Fibroblast of upper back skin (primary cell): ENCODE measurements at places on chromosomes 2 and 18.

DNA sequence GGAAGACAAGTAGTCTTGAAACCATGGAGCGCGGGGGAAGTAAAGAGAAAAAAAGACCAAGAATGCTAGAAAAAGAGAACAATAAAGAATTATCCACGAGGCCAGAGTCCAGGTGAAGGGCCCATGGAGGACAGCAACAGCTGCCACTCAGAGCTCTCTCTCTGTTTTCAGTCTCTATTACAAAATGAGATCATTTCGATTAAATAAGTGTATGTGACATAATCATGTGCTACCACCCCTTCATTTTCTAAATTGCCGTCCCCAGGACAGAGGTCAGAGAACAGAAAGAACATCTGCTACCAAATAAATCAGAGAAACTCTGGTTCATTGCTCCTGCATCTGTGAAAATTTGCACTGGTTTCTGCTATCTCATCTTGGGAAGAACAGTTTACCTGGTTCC lies 838.7 kb downstream of the RNF144A start:
- no peak for DNase-seq

- no peak for DNase-seq
These were observed 7.5 kb upstream of the KCNG2 start for GRCh38 chr18:79789901-79790890.

GRCh38 chr18:2207294-2207693 lies 364.0 kb downstream of the METTL4 start:
- DNase-seq = no peak

DNA sequence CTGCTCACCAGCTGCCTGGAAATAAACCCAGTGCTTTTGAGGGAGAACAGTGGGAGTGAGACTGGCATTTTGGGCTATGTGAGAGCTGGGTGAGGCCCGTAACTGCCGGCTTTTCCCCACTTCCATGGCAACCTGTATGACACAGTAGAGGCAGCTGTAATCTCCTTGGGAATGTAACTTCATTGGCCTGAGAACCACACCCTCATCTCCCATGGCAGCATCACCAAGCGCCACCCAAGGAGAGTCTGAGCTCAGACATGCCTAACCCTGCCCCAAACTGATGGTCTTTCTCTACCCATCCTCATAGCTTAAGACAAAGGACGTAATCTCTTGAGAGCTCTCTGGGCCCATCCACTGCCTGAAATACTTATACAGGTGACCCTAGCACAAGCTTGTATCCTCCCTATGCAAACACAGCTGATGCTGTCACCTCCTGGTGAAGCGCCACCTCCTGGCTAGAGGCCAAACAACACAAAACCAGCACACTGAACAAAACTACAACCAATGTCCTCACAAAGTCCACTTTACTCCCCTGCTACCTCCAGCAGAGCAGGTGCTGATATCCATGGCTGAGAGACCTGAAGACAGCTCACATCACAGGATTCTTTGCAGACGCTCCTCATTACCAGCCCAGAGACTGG lies 763.4 kb upstream of the NRXN1 start:
- no peak for DNase-seq

- peak; percentile 25 for DNase-seq
These were observed 18.5 kb upstream of the SERPINB12 start for GRCh38 chr18:63523660-63524059.

GRCh38 chr2:121868652-121869051 lies 113.2 kb downstream of the TSN start:
- DNase-seq = no peak

DNA sequence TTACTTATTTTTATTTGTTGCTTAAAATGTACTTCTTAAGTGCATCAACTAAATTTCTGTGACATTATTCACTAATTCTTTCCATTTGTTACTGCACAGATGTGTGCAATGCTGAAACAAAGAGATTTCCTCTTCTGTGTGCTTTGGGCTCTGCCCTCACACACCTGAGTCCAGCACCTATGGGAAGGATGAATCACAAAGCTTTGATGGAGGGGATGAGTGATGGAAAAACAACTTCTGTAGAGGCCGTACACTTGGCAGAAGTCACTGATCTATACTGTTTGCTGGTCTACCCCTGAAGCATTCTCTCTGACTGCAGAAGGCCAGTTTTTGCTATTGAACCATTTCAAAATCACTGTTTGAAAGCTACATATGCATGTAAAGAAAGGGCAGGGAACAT lies 178.4 kb downstream of the ZEB2 start:
- no peak for DNase-seq

- DNase-seq = no peak
These were observed 154.5 kb upstream of the CCDC68 start for GRCh38 chr18:55113800-55114199.

DNA sequence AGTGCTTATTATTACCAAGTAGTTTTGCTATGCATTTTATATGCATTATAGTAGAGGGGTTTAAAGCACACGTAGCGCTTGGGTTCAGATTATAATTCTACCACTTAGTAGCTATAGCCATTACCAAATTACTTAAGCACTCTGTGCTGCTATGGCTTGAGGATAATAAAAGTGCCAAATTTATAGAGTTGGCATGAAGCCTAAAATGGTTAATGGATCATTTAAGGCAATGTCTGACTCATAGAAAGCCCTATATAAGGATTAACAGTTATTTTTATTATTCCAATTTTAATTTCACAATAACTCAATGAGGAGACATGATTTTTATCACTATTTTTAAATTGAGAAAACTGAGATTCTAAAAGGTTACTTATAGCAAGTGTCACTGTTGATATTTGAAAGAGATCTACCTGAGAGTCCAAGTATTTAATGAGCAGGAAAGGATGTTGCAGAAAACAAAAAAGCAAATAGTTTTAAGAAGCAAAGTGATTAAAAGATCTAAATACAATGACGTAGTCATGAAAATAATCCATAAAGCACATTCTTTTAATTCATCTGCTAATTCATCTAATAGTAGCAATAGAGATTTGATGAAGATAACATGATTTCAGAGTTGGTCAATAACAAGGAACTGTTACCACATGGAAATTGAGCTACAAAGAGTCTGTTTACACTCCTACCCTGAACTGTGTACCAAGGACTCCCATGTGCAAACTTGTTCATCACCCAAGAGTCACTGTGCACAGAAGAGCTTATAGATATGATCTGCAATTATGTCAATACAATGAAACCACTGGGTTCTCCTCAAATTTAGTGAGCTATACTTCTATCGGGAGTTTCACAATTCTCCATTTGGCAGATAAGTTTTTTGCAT lies 78.8 kb upstream of the DTNA start:
- no peak for DNase-seq

- no peak for DNase-seq
These were observed 1099.9 kb downstream of the DPP10 start for GRCh38 chr2:115542331-115542730.

- DNase-seq = no peak
These were observed 41.2 kb downstream of the GALNT13 start for GRCh38 chr2:153912798-153913396.

DNA sequence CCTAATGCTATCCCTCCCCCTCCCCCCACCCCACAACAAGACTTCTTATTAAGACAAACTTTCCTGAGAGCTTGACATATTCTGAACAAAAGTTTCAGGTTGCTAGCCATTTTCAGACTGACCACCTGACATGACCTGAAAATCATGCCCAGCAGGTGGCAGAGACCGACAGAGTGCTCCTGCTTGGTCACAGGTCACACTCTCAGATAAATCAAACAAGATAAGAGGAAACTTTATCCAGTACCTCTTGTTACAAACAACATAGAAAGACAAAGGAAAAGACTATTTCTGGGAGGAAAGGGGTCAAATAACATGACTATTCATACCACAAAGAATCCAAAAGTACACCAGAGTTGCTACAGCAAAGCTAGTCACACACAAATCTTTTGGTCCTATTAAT lies 107.4 kb downstream of the TMEM200C start:
- no peak for DNase-seq

- DNase-seq = peak; percentile 60
These were observed 27.2 kb downstream of the CLUL1 start for GRCh38 chr18:623761-624620.

GRCh38 chr2:38290332-38290731 lies 86.7 kb downstream of the ATL2 start:
- DNase-seq = no peak

- DNase-seq = no peak
These were observed 109.9 kb downstream of the GAREM1 start for GRCh38 chr18:32360682-32361345.

DNA sequence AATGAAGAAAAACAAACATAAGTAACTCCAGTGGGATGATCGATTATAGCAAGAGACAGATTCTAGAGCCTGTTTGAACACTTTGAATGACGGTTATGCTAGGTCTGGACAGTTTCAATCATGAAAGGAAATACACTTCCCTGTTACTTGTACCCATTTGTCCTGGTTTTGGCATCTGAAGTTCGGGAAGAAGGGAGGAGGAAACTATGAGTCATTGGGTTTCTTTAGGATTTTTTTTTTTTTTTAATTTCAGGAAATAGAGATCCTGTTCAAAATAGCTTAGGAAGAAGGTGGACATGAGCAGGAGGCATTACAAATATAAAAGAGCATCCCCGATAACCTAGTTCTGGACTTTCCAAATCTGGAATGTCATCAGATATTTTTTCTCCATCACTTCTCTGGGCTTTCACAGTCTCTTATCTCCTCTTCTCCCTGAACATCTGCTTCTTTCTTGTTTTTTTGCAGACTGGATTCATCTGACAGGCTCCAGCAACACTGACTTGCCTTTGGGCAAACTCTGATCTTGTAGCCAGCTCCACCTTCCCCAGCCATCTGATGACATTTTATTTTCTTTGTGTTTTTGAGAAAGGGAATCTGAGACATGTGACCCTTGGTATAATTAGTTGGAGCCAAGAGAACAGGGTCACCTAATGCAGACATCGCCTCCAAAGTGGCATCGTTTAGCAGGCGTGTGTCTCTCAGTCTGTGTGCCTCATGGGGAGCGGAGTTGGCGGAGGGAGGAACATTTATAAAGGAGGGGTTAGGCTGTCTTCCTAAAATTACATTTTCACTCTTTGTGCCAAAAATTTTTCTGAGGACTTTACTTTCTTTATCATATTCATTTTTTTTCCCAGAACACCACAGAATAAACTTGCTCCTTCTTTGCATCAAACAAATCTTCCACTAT lies 195.3 kb upstream of the EPHA4 start:
- DNase-seq = no peak

GRCh38 chr2:63052411-63053080 lies 1.9 kb downstream of the OTX1 start:
- DNase-seq = no peak

- DNase-seq = no peak
These were observed 3.4 kb upstream of the STAMBP start for GRCh38 chr2:73825408-73825807.

DNA sequence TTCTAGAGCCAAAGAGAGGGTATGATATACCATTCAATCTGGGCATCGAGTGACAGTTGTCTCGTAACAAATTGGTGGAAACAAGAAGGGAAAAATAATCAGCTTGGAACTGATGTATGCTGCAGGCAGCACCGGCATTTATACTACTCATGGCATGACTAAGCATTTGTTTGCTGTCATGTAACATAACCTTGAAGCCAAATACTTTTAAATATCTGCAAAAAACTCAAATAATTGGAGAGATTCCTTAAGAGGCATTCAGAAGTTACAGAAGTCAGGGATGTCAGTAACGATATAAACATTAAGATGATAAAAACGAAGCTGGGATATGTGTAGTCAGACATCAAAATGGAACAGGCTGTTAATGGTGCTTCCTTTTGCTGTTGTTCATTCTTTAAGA lies 157.3 kb upstream of the MMADHC start:
- DNase-seq = peak; percentile 53

DNA sequence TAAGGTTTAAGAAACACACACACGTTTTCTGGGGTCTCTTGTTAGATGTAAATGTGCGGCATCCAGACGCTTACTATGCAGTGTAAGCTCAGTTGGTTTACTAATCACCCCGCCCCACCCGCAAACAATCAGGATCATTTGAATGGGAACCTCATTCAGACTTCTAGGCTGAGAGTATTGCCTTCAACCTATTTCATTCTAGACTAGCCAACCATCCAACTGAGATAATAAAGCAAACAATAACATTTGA lies 1.3 kb upstream of the FIGN start:
- DNase-seq = no peak

DNA sequence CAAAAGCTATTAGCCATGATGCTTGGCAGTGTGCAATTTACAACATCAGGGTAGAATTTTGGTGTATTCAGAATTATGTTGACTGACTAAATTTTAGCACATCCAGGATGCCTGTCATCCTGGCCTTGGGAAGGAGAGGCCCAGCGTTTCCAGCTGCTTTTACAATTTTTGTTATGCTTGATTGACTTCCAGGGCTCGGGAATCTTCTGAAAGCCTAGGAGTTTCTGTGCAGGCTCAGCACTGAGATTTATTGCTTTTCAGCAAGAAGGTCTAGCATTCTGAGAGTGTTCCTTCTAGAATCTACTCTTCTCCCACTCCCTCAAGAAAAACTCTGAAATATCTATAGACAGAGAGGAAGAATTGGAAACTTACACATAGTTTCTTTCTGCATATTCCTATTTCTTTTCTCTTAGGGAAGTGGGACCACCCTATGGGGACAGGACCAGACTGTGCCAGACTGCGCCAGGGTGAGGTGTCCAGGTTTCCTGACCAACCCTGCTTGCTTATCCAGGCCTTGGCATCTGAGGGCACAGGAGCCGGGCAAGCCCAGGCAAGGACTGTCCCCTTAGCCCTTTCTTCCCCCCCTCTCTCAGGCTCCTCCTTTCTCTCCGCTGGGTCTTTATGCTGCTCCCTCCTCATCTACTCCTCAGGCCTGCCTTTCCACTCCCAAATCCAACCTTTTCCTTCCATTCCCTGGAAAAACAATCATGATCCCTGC lies 26.9 kb downstream of the MAIP1 start:
- DNase-seq = peak; percentile 47

- DNase-seq = peak; percentile 62
These were observed 227.6 kb upstream of the ETAA1 start for GRCh38 chr2:67169417-67170140.

GRCh38 chr2:169752752-169753151 lies 19.1 kb downstream of the KLHL23 start:
- no peak for DNase-seq

- DNase-seq = no peak
These were observed 141.8 kb upstream of the BCL2L11 start for GRCh38 chr2:110978756-110979470.

GRCh38 chr2:56666777-56667176 lies 483.0 kb downstream of the CCDC85A start:
- DNase-seq = peak; percentile 57

DNA sequence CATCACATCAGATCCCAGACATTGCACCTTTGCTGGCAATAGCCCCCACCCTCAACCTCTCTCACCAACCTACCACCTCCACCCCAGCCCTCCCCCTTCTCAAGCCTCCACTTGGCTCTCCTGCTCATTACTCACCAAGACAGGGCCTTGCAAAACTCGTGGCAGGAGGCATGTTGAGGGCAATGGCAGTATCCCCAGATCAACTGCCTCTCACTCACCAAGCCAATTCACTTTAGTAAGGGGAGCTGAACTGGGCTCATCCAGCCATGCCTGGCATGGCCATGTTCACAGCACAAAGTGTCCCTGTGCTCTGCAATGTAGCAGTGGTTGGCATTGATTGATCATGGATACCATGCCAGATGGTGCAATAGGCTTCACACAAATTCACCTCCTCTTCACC lies 46.3 kb upstream of the TEX51 start:
- no peak for DNase-seq

GRCh38 chr2:191064590-191064989 lies 50.6 kb upstream of the STAT1 start:
- DNase-seq = no peak

GRCh38 chr18:24398540-24398939 lies 916 bp upstream of the OSBPL1A start:
- peak; percentile 47 for DNase-seq
